ENCODE measurements at places on chromosomes 4 and X.
A peak's percentile ranks its signal among the peaks of the same experiment; 100 is the strongest.

DNA sequence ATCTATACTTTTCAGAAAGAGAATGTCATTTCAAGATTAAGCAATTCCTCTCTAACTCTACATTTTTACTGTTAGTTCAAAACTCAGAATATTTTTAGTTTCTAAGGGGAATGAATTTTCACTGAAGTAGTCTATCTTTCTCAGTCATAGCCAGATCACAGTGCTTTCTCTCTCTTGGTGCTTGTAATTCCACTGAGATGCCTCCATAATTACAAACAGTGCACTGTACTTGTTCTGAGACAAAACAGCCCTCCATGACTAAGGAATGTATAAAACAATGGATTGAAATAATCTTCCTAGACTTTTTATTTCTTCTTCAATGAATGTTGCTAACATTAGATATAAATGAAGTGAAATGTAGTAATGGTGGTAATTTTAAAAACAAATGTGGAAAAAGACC, 603.2 kb upstream of the FAM241A start:
- DNase-seq = no peak

DNA sequence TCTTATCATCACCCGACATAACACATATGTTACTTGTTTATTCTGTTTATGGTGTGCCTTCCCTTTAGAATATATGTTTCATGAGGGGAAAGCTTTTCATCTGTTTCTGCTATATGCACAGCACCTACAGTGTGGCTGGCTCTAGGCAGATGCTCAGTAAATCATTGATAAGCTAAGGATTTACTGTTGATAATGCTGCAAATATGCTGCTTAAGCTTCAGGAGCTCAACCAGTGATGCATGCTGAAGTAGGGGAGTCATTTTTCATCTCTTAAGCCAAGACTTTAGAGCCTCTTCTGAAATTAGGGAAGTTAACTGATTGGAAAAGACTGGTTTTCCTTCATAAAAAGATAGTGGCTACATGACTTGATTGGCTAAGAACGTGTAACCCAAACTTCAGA, 16.4 kb downstream of the FAT4 start:
- DNase-seq = no peak

DNA sequence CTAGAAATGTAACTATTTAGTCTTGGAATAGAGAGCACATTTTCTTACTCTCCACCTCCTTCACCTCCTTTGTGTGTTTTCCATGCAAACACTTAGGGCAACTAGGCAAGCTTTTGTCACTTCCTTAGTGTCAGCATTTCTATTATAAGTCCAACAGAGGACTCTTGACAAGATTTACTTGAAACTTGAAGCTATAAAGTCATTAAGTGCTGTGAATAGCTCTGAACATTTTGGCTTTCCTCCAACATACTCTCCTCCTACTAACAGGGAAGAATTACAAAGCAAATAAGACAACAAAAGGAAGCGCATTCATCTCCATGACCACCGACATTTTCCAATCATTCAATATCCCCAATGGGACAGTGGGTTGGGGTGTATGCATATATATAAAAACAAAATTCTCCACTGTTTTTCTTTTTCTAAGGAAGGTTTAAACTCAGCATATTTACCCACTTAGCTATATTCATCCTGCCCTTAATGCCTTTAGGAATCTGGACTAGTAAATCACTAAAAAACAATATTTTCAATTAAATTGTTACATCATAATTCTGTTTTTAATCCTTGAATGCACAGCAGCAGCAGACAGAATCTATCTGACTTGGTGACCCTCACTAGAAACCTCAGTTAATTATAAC, 264.6 kb downstream of the SNCA start:
- no peak for DNase-seq

- DNase-seq = no peak
Observed at GRCh38 chr4:152352622-152353116, 183.2 kb downstream of the FBXW7 start.

DNA sequence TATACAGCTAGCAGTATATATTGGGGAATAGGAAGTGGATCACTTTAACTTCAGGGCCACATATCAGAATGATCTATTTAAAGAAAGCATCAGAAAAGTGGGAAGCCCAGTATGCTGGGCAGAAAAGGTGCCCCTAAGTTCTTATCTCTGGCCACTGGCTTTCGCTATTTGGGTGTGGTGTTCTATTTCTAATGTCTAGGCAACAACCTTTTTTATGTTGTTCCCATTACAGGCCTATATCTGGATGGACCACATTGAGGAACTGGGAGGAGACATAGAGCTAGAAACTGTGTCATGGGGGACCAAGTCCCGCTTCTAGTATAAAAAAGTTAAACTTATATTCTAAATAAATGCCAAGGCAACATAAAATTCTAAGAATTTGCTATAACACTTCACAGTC, 935.6 kb downstream of the PDHA2 start:
- no peak for DNase-seq

GRCh38 chr4:98639523-98639922, 18.9 kb downstream of the TSPAN5 start:
- DNase-seq = no peak

GRCh38 chr4:25862411-25863346, at the start of gene SEL1L3:
SEL1L3 (minus strand) TSS chr4:25862988; CDS start chr4:25862836, 152 bp downstream.
- DNase-seq = peak; percentile 63

DNA sequence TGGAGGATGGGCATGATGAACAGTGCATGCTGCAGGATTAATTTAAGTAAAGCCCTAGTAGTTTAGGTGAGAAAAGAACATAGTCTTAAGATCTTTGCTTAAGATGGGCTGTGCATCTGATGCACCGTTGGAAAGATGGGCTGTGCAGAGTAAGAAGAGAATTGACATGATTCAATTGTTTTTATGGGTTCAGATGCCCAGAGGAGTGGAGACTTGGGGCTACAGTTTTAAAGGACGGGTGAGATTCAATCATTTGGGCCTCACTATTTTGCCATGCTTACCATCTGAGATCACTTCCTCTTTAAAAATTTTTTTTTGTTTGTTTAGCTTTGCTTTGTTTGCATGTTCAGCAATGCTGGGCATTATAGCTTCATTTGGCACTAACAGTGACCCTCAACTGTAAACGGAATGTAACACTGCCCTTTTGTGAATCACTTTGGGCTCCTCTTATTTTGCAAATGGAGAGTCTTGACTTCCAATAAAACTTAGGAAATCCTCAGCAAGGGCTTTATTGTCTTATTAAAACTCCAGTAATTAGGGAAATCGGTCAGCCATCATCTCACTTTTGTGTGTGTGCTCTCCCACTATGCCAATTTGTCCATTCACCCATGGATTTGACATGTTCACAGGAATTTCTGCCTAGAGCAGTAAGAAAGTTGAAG, 216.1 kb upstream of the TLL1 start:
- DNase-seq = no peak

GRCh38 chrX:148930206-148930729, 429.9 kb downstream of the AFF2 start:
- DNase-seq = no peak

GRCh38 chr4:168618577-168619265, 121.9 kb downstream of the PALLD start:
- DNase-seq = no peak

GRCh38 chr4:150436598-150437370, 145.2 kb upstream of the MAB21L2 start:
- no peak for DNase-seq

GRCh38 chr4:572594-572993, 3.5 kb downstream of the TMEM271 start:
- no peak for DNase-seq

GRCh38 chrX:55546956-55547355, 57.3 kb upstream of the USP51 start:
- DNase-seq = no peak

- DNase-seq = no peak
Observed at GRCh38 chr4:59770601-59771264, 1429.4 kb upstream of the ADGRL3 start.

GRCh38 chr4:121658125-121658524, 38.7 kb downstream of the ANXA5 start:
- DNase-seq = no peak

DNA sequence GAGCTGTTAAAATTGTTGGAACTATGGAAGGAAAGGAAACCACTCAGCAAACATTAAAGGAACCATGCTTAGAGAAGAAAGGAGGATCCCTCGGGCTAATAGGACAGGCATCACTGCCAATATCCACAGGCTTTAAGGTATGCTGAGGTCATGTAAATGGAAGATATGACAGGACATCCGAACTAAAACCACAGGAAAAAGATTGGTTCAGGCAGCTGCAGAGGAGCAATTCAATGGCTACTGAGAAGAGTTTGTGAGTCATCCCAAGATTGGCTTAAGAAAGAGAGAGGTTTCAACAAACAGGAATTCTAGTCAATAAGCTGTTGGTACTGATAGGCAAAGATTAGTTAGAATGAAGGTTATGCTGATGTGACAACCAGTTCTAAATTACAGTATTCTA, 106.4 kb upstream of the FAM241A start:
- no peak for DNase-seq

- no peak for DNase-seq
Observed at GRCh38 chr4:3108211-3108610, 33.7 kb downstream of the HTT start.

DNA sequence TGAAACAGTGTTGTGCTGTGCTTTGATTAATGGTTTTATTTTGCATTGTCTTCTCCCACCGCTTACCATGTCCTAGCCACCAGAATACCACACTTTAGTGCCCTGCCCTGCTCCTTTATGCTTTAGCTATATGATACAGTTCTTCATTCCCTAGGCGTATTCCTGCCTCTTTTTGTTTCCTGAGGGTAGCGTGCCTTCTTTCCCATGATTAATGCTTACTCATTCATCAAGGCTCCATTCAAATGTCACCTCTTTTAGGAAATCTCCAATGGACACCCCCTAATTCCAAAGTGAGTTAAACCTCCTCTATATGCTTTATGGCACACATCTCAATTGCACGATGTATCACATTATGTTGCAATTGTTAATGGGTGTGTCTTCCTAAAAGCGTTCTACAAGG, 46.3 kb downstream of the SPANXD start:
- no peak for DNase-seq
